ENCODE measurements at places on chromosomes 2 and 18. TPM values are rescaled to one million over a fixed set of nuclear protein-coding genes. Genes with fewer than 3 reads are reported as not detected.

- DNase-seq: no peak
Measured at GRCh38 chr18:51478908-51479307, 281.4 kb upstream of the MEX3C start.

DNA sequence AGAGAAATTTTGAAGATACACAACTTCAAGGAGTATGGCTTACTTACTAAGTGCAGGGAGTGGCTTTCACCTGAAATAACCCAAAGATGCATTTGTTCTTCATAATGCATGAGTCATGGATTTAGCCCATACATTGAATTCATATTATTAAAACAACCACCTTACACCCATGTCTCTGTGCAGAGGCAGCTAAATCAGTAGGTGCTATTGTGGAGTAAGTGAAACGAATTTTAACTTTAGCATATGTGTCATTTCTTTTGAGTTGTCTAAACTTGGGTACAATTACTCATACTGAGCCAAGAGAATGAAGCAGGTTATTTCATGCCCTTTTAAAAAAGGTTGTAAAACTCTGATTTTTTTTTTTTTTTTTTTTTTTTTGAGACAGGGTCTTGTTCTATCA is 11.0 kb upstream of the ANKRD29 start:
- no peak for DNase-seq

DNA sequence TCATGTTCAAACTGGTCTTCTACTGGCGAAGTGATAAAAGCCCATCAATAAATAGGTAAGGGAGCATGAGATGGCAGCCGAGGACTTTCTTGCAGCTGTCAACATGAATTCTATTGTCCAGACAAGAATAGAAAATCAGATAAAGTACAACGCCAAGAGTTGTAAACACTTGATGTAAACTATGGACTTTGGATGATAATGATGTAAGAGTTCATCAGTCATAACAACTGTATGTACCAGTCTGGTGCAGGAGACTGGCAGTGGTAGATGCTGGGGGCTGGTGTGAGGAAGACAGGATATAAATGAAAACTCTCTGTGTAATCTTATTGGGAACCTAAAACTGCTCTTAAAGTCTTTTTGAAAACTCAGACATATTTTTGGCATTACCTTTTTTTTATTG is 155.9 kb upstream of the RASGRP3 start:
- no peak for DNase-seq

GRCh38 chr2:2839782-2840531 is 508.9 kb upstream of the MYT1L start:
- no peak for DNase-seq

GPATCH11 gene
- 0.21 TPM for total RNA-seq

ACTG2 gene
- 134 TPM for total RNA-seq

DNA sequence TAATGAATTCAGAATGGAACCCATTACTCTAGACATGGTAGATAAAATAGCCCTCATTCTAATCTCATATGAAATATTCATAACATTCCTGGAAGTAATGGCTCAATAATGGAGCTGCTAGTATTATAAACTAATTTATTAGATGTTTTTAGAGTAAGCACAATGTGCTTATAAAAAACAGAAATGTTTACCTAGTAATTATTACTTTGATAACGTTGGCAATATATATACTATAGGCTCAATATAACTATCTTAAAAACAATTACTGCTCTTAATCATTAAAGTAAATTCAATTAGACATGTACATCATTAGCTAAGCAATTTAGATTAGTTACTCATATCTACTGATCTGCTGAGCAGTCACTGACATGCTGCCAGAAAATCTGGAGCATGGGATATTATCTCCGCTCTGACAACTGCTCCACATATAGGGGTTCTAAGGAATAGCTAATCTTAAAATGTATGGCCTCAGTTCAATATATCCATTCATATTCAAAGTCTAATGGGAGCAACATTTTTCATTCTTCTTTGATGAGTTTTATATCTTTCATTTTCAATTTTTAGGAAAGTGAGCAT is 19.4 kb downstream of the PPP1R1C start:
- DNase-seq: no peak

DNA sequence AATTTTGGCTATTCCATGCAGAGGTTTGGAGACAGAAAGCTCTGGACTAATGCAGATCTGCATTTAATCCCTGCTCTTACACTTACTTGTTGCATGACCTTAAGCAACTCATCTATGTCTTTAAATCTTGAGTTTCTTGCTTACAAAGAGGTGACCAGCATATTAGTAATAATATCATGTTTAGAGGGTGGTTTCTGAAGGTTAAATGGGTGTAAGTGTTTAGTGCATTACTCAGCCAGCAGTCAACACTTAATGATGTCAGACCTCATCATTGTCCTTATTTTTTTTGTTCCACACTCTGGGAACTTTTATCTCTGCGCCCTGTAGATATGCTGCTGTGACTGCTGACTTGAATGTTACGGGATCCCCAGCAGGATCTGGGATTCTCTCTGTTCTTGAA is 1.7 kb downstream of the IL1RL1 start:
- DNase-seq: no peak

- no peak for DNase-seq
Measured at GRCh38 chr2:52668724-52669123, 1098.9 kb upstream of the CHAC2 start.

G6PC2 gene
- not detected for total RNA-seq

- no peak for DNase-seq
Measured at GRCh38 chr2:46294176-46294836, 2.9 kb upstream of the EPAS1 start.

- DNase-seq: no peak
Measured at GRCh38 chr2:11914455-11914854, 168.0 kb downstream of the LPIN1 start.

SLC9A4 gene
- total RNA-seq: not detected

DNA sequence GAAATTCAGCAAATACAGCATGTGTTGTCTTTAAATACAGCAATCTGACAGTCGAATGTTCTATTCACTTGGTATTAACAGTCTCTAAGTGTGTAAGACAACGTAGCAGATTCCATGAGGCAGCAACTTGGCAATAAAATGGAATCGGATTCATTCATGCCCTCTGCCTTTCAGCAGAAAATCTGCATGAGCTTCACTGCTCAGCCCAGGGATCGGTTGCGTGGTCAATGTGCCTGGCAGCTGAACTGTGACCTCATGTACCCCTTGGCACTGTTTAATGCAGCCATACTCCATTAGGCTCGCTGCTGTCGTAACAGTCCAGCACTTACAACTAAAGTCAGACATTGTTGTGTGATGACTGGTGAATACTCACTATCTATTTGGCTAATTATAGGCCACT is 17.7 kb upstream of the RGPD4 start:
- peak; percentile 75 for DNase-seq

MERTK gene
- total RNA-seq: 11.1 TPM

- no peak for DNase-seq
Measured at GRCh38 chr2:58644451-58644850, 403.3 kb upstream of the FANCL start.

GRCh38 chr2:105712981-105713596 is 31.6 kb upstream of the NCK2 start:
- DNase-seq: no peak

DNA sequence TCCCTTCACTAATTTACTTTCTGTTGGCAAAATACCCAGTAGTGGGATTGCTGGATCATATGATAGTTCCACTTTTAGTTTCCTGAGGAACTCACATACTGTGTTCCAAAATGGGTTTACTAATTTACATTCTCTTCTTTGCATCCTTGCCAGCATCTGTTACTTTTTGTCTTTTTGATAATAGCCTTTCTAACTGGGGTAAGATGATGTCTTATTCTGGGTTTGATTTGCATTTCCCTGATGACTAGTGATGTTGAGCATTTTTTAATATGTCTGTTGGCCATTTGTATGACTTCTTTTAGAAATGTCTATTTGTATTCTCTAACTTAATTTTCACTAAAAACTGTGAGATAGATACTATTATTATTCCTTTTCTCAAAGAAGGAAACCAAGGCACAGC is 411.7 kb downstream of the SOCS6 start:
- DNase-seq: no peak

SCRN3 gene
- total RNA-seq: 2.3 TPM

DNA sequence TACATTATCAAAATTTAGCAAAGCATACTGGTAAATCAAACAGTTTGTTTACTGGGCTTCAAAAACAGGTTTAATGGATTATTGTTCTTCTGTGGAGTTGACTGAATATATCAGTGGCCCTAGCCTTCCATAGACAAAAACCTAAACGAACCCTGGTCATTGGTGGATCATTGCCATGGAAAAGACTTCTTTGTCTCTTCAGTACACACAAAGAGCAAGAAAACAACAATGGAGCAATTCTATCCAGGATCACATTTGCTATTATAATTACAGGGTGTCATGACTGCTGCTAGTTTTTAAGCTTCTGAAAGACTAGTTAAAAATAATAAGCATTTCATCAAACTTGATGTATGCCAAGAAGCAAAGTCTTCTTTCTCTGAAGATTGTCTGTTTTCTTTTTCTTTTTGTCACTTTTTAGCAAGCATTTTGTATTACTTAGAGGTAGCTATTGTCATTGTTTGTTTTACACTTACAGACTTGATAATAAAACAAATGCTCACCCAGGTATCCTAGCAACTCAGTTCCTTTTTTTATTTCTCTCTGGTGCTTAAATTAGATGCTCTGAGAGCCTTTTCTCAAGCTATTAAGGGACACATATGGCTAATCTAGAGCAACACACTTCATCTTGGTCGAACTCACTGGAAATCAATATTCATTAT is 1228.7 kb upstream of the DDX18 start:
- DNase-seq: no peak

DNA sequence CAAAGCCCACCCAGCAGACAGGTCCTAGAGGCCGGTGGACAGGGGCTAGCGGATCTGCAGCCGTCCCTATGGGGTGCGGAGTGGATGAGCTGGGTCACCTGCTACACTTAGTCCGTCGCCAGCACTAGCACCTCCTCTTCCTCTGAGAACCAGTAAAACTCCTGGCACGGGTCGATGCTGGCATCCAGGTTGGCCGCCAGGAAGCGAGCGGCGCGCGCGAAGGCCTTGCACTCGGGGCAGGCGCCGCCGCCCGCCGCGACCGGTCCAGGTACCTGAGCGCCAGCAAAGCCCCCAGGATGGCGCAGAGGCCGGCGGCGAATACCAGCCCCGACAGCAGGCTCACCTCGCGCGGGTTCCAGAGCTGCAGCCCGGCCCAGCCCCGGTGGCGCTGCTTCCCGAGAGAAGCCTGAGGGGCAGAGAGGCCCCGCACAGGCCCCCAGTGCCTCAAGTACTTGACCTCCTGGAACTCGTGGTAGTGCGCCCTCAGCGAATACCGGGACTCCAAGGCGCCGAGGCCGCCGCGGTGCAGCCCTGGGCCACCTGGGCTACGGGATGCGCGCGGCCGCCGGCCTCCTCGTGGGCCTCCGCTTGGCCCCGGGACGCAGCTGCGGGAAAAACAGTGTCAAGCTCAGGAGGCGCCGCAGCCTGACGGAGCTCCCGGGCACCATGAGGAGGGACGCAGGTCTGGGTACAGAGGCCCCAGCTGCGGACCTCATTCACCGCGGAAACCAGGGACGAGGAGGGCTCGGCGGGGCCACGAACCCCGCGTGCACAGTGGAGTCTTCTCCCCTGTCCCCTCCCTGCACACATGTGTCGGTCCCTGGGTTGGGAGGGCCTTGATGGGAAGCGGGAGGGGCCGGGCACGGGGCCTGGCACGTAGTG is 27.5 kb upstream of the ALPP start:
- no peak for DNase-seq

DNA sequence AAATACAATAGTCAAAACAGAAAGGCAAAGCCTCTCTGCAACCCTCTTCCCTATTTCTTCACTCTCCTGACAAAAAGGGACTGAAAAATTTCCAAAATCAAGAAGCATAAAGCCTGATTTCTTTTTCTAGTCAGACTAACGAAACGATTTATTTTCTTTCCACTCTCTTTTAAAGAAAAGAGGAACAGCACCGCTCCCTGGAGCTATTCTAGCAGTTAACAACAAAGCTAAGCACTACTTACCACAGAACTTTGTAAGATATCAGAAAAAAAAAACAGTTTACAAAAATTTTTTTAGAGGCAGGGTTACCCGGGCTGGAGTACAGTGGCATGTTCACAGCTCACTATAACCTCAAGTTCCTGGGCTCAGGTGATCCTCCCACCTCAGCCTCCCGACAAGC is 14.4 kb upstream of the FHL2 start:
- DNase-seq: no peak

DNA sequence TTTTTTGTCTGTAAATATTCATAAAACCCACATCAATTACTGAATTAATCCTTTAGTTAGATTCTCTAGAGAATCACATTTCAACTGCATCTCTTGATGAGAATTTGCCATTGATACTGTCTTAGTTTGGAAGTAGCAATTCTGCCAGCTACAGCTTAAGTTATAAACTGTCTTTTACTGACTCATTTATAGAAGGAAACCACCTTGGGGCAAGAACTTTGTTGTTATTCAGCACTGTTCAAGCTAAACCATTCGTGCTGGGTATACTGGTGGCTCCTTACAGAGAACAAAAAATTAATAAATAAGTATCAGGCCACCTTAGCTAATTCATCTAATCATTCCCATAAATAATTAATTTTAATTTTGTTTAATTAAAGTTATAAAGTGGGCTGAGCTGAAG is 1082.6 kb upstream of the CELF4 start:
- DNase-seq: no peak

LRP1B gene
- not detected for total RNA-seq

PLGLB2 gene
- total RNA-seq: not detected

DNA sequence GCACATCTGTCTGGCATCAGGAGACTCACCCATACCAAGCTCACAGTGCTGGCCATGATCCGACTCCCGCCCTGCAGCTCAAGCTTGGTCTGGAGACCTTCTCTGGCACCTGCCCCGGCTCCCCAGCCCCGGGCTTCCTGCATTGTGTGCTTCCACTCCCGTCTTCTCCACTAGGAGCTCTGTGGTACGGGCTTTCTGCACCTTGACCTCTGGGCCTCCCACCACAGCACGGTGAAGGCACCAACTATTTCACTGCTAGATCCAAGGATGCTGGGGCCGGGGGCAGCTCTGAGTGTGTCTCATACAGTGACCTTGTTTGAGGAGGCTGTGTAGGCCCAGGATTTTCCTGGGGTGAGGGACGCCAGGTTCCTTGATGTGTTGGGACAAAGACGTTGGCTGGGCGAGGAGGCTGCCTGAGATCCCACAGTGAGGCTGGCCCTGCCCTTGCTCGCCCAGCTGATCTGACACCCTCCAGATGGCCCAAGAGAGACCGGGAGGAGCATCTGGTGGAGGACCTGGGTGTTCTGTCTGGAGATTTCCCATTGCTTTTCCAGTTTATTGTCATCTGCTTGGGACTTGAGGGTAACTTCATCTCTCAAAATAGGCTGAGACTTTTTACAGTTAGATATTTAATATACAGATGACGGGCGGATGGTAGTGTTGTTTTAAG is 64.0 kb downstream of the HPCAL1 start:
- no peak for DNase-seq

- DNase-seq: no peak
Measured at GRCh38 chr2:182694189-182694588, 21.9 kb upstream of the DNAJC10 start.

- no peak for DNase-seq
Measured at GRCh38 chr2:148936857-148937450, 61.9 kb downstream of the KIF5C start.

GRCh38 chr18:33157893-33158292 is 282.6 kb downstream of the CCDC178 start:
- DNase-seq: no peak

Data from ascending aorta (tissue), 2 donors.